ENCODE measurements at places on chromosomes 16 and 17. TPM values are rescaled to one million over a fixed set of nuclear protein-coding genes. Genes with fewer than 3 reads are reported as not detected.

- no peak for DNase-seq
Measured at GRCh38 chr17:66304304-66305174, 2.1 kb downstream of the PRKCA start.

GRCh38 chr16:72474501-72475123 is 302.7 kb upstream of the PMFBP1 start:
- DNase-seq = peak; percentile 74

GRCh38 chr16:19105891-19106624 is 7.7 kb upstream of the ITPRIPL2 start:
- DNase-seq = no peak

DNA sequence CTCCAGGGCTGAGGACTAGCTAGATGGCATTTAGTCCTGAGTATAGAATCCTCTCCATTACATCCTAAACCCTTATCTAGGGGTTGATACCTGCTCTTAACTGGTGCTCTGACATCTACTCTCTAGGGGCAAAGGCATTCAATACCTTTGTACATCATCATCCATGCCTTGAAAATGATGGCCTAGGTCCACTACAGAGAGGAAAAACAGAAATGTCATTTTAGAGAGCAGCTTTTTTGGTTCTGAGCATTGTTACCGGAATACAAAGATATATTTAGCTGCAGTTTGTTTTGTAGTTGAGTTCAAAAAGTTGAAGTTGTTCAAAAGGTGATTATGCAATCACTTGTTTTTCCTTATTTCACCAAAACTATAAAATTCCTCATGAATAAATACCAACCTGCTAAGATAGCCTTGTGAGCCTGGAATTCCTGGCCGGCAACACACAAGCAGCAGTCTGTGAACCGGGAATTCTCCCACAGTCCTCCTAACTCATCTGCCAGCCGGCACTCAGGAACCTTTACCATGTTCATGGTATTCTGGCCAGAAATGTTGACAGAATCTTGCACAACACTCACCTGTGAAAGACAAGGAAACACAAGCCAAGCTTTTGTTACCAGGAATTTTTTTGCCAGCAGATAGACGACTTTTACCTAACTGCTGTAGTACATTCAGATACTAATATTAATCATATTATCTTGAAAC is 35.4 kb downstream of the NXPH3 start:
- DNase-seq = peak; percentile 27

TPSD1 gene
- not detected for total RNA-seq

KRT23 gene
- total RNA-seq = 12.9 TPM

- no peak for DNase-seq
Measured at GRCh38 chr17:54836723-54837462, 63.8 kb upstream of the TOM1L1 start.

DNA sequence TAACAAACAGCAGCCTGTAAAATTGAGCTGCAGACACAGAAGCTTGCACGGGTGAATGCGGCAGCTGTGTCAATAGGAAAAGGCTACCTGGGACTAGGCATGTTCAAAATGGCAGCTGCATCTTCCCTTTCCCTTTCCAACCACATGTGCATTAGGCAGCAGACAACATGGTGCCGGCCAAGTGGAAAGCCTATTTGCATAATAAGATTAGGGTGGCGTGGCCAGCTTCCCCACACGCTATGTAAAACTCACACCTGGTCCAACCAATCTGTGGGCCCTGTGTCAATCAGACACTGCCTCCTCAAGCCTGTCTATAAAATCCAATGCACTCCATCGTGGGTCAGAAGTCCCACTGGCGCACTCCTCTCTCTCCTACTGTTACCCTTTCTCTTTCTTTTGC is 61.0 kb upstream of the RBBP6 start:
- DNase-seq = no peak

DNA sequence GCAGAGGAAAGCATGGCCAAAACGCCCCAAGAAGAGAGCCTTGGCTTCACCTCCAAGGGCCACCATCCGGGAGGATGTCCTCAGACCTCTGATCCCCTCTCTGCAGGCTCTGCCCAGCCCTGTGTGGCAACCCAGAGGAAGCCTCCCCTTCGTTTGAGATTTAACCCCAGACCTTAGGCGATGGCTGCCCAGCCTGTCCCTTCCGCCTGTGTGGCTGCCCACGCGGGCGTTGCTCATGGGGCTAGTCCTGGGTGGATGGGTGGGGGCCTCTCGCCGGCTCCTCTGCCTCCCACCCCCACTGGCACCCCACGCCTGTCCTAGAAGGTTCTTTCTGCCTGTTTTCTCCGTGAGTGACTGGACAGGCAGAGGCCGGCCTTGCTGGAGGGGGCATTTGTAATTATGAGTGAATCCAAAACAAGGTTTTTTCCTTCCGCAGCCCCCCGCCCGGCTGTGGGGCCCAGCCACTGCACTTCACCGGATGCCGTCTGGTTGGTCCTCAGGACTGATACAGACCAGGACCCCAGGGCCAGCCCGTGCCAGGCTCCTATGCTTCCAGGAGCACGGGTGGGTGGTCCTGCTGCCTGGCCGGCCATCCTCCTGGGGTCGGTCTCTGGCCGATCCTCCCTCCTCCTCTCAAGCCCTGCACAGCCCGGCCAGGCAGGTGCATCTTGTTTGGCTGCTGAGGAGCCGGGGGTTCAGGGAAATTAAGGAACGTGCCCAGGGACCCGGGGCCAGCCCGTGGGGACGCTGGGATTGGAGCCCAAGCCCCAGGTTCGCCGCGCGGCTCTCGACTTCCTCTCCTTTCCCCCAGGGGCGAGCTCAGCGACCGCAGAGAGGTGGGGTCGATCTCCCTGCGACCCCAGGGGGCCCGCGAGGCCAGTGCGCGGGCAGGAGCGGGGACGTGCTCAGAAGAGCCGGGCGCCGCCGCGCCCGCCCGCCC is at the start of gene TMEM235:
Gene TMEM235, plus strand, starts transcription at position 636 of the 940 bp plus-strand sequence. CDS start 393 bp downstream, outside the sequence.
- no peak for DNase-seq

DNA sequence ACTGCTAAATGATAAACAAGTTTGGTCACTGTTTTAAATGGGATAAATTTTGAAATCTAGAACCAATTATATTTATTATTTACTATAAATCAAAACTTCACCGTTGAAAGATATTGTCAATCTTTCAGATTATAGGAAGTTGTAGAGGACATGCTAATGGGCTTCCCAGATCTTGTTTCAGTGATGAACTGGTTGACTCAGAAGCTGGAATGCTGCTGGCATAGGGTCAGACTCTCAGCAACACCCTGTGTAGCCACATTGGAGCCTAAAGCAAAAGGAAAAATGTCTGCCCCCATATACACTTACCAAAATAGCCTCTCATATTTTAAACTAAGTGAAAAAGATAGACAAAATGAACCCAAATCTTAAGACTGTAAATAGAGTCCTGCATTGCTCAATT is 916.9 kb upstream of the SOX9 start:
- peak; percentile 70 for DNase-seq

- no peak for DNase-seq
Measured at GRCh38 chr17:44269535-44270240, 1.8 kb upstream of the SLC4A1 start.

KRTAP4-1 gene
- total RNA-seq = not detected

SHCBP1 gene
- total RNA-seq = 0.90 TPM

TNP2 gene
- not detected for total RNA-seq

Data from bronchial epithelial cell (primary cell).